ENCODE measurements at places on chromosomes 7 and 10.

DNA sequence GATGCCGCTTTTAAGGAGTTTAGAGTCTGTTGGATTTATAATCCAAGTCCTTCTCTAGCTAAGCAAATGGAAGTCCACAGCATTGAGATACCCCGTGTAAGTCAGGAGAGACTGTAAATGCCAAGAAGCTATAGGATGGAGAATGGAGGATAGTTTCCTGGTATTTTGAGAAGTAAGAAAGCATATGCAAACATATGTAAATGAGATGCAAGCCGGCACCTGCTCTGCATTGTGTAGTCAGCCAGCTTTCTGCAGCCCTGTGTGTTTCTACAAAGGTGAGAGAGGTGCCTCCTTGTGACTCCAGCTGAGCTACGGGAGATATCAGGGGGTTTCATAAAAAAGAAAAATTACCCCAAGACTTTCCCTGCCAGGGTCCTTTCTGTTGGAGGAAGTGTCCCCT is 176.3 kb downstream of the RPS24 start:
- no peak for DNase-seq

DNA sequence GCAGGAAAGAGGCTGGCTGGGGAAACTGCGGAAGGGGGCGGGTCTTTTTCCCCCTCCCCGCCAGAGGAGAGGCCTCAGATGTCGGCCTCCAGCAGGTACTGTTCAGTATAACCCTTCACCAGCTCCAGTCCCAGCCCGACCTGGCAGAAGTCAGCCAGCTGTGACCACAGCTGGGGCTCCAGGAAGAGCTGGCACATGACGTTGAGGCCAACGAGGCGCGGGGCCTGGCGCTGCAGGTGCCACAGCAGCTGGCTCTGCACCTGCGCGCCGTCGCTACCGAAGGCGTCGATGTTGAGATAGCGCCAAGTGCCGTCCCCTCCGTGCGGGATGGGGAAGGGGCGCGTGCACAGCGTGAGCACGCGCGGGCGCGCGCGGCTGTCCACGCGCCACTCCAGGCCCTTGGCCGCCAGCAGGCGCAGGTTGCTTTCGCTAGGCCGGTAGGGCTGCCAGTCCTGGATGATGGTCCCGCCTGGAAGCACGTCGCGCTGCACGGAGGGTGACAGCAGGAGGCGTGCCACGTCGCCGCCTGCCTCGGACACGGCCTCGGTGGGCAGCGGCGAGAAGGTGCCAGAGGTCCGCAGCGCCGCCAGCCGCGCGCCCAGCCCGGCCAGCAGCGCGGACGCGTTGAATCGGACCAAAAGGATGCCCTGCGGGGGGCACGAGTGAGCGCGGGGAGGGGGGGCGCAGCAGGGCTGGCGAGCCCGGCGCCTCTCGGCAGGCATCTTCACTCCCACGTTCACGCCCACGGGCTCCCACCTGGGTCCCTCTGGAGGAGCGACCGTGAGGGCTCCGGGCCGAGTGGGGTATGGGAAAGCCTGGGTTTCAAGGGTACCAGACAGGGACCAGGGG is 6.9 kb upstream of the VGF start:
- DNase-seq: peak; percentile 80

DNA sequence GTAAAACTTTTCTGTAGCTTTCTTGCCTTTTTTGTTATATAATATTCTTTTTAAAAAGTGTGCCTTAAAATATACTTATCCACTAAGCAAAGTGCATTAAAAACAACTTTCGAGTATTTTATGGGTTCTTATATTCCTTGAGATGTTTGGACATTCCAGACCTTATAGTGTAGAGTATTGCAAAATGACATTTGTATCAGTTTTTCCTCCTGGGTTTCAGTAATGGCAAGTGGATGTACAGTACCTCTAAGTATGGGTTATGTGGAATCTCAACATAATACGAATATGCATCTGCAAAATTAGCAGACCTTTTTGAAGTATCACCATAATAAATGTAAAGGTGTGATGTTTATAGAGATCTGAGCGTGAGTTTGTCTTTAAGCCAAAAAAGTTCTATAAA is 2.7 kb downstream of the CDK13 start:
- DNase-seq: no peak

- no peak for DNase-seq
Measured at GRCh38 chr7:117951691-117952280, 78.5 kb upstream of the CTTNBP2 start.

DNA sequence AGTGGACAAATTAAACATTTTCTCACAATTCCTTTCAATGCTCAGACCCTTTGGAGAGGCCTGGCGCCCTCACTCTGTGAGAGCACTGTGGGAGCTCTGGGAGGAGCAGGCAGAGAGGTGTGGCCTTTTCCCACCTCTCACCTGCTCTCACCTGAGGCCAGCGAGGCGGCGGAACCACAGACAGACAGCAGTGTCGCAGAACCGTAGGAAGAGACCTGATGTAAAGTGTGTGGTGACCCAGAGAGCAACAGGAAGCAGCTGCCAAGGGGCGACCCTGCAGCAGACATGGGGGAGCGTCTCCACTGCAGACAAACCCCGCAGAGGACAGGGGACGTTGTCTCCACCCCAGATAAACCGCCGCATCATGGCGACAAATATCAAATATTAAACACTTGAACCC is 15.6 kb upstream of the PARP12 start:
- DNase-seq: no peak

DNA sequence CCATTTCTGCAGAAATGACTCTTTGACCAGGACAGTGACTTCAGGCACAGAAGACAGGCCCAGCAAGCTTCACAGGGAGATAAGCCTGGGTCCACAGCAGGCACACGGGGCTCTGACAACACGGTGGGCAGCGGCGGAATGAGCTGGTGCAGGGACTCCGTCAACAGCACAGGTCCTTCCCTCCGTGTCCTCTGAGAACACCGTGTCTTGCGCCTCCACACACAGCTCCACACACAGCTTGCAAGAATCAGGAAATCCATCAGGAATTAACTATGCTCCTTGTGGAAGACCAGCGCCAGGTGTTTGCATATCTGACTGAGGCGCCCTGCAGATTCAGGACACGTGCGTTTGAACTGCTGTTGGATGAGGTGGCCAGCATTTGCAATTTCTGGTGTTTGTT is 39.6 kb downstream of the TCERG1L start:
- DNase-seq: no peak

DNA sequence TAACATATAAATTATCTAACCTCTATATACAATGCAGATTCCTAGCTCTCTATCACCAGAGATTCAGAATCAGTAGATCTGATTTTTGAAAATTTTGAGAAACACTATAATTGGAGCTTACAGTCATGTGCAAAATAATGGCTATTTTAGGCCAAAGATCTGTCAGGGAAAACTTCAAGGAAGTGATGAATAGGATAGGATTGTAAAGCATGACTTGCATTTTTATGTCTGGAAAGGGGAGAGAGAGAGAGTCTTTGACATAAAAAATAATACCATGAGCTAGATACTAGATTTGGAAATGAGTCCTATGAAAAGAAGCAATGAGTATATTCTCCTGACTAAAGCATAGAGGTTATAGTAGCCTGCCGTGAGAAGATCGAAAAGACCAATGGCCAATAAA is 181.1 kb downstream of the SDHAF3 start:
- no peak for DNase-seq

- no peak for DNase-seq
Measured at GRCh38 chr7:102215711-102216110, 71.0 kb upstream of the SH2B2 start.

GRCh38 chr7:157612664-157613561 is 276.1 kb downstream of the DNAJB6 start:
- DNase-seq: no peak

GRCh38 chr7:34327681-34328080 is 330.3 kb upstream of the NPSR1 start:
- DNase-seq: no peak

GRCh38 chr10:92750791-92751533 is 61.2 kb downstream of the HHEX start:
- no peak for DNase-seq

GRCh38 chr10:128781637-128782036 is 655.4 kb upstream of the MKI67 start:
- DNase-seq: no peak

DNA sequence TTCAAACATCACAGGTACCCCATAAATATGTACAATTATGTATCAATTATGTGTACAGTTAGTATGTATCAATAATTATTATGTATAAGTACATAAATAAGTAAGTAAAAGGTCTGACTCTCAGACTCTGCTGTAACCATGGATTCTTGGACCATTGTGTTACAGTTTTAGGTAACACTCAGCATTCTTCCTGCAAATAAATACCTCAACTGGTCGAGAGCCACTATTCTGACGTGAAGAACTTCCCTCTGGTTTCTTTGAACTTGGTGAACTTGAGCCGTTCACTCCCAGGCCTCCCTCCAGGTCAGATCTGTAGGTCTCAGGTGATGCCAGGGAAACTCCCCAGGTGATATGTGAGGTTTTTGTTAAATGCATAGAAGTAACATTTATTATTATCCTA is 191.8 kb upstream of the PLXNA4 start:
- no peak for DNase-seq

DNA sequence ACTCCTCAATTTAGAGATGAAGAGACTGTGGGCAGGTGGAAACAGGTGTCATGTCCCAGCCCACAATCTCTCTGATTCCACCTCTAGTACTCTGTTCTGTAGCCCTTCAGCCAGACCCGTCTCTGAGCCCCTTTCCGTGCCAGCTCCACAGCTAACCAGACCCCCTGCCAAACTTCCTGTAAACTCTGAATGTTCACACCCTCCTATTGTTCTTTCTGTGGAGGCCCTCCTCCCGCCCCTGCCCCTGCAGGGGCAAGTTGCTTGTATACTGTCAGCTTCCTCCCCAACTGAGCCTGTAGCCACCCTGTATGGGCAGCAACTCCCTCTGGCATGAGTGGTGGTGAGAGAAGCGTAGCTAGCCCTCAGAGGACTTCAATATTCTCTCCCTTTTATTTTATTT is 520.7 kb downstream of the SORCS3 start:
- DNase-seq: no peak

- no peak for DNase-seq
Measured at GRCh38 chr10:104344219-104344618, 6.0 kb upstream of the ITPRIP start.

DNA sequence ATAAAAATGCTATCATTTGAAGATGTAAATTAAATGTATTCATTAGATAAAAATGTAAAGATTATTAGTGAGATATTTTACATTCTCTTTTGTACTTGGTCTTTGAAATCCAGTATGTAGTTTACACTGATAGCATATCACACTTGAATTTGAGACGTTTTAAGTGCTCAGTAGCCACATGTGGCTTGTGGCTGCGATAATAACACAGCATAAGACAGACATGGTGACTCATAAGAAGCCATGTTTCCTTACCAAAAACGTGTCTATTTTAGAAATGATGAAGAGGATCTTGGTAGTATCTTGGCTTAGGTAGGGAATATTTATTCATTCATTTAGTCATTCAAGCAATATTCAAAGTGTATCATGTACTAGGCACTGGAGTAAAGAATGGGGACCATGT is 149.3 kb downstream of the POU6F2 start:
- no peak for DNase-seq

GRCh38 chr10:127991543-127992255 is 84.8 kb downstream of the PTPRE start:
- DNase-seq: no peak

- DNase-seq: no peak
Measured at GRCh38 chr10:103812004-103812403, 43.4 kb downstream of the SH3PXD2A start.

DNA sequence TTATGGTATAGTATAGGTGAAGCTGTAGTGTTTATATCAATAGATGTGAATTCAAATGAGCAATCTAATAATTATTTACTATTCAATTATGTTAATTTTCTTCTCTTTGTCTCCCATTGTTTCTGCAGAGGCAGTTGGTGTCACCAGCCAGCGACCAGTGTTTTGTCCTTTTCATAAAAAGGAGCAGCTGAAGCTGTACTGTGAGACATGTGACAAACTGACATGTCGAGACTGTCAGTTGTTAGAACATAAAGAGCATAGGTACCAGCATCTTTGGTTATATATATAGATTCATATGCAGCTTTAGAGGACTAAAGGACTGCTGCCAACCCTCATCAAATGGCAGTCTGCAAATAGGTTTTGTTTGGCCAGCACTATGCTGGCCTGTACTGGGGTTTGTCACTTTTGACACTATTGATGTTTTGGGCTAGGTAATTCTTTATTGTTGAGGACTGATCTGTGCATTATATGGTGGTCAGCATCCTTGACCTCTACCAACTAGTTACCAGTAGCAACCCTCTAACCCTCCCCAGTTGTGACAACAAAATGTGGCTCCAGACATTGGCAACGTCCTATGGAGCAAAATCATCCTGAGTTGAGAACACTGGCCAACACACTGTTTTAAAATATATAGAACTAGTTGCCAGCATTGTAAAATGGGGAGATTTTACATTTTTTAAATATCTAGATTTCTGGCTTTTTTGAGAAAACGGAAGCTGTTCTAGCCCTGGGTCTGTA is 59.2 kb downstream of the TRIM24 start:
- no peak for DNase-seq
